ENCODE measurements at places on chromosomes 16 and 17.
A peak's percentile ranks its signal among the peaks of the same experiment; 100 is the strongest.

DNA sequence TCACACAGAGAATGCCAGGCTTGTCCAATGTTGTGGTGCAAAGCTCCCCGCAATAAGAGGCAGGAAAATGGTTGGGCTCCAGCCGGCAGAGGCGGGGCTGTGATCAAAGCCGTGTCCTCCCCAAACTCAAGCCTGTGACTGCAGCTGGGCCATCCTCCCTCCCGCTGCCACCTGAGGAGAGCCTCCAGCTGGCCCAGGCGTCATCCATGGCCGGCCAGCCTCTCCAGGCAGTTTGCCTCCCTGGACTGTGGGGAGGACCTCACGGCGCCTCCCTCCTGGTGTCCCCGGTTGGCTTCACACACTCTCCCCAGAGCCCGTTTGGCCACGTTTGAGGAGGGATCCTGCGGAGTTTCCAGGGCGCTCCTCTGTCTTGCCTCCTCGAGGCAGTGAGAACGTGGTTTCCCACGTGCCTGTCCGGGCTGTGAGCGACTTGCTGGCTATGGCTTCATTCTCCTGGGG lies 134.1 kb downstream of the IRF8 start:
- no peak for DNase-seq

DNA sequence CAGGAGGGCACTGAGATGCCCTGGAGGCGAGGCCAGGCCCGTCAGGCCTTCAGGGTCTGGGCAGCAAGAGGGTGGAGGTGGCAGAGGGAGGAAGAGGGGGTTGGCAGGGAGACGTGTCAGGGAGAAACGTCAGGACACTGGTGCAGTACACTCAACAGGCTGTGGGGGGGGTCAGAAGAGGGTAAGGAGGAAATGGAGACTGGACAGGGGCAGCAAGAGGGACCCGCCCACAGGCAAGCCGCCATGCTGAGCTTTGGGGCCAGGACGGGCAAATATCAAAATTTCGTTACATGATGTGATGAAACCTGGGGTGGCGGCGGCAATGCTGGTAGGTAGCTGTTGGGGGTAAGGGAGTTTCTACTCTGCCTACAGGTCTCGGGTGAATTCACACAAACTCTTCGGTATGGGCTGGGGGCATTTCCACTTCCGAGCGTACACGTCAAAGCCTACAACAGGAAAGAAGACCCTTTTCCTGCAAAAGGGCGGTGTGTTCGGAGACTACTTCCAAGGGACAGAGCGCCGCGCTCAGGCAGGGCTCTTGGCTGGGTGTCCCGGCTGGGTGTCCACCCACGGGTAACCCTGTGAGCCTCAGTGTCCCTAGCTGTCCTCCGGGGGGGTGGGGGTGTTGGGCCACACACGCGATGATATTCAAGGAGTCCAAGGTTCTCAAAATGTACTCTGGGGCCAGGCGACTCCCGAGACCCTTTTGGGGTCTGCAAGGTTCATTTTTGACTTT lies 43.3 kb upstream of the ATP2A3 start:
- DNase-seq: no peak

DNA sequence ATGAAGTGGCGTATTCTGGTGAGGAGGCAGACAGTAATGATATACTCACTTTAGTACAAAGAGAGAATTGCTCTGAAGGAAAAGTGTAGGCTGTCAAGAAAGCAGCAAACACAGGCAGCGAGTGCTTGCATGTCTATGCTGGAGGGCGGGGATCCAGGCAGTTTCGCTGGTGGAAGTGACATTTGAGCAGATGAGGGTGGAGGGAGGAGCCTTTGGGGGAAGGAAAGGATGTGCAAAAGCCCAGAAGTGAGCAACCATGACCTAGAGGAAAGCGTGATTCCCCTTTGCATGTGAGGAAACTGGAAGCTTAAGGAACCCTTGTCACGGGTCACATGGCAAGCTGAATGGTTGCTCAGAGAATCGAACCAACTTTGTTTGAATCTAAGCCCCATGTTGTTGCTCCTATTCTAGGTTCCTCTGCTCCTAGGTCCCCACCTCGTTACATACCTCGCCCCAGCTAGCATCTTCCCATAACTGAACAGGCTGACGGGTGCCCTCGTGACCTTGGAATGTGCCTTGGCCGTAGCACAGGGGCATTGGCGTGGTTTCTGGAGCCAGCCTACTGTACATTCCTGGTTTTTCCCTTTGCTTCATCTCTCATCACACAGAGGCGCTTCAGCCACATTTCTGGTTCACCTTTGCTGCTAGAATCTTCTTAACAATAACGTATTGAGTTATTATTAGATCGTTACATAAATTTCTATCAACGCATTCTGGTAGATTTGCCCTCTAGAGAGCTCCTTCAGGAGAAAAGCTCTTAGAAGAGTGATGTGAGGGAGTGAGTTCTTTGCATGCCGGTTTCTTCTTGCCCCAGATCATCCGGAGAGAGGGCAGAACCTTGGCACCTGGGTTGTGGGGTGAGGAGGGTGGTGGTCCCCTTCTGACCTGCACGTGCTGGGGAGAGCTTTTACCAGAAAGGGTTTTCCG lies 191.8 kb downstream of the SNX29 start:
- no peak for DNase-seq

- no peak for DNase-seq
Observed at GRCh38 chr16:1487395-1488053, 1.2 kb downstream of the PTX4 start.

DNA sequence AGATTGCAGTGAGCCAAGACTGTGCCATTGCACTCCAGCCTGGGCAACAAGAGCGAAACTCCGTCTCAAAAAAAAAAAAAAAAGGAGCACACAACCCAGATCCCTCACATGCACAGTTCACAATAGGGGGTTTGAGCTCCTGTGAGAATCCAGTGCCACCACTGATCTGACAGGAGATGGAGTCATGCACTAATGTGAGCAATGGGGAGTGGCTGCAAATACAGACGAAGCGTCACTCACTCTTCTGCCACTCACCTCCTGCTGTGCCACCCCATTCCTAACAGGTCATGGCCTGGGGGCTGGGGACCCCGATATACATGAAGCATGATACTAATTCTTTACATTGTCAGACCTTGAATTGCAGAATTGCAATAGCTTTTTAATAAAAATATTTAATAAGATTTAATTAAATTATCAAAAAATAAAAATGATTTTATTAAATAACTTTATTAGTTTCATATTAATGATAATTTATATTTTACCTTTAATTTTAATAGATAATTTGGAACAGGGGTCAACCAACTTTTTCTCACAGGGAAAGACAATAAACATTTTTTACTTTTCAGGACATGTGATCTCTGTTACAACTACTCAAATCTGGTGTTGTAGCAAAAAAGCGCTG lies 171.4 kb downstream of the COPRS start:
- DNase-seq: peak; percentile 30

DNA sequence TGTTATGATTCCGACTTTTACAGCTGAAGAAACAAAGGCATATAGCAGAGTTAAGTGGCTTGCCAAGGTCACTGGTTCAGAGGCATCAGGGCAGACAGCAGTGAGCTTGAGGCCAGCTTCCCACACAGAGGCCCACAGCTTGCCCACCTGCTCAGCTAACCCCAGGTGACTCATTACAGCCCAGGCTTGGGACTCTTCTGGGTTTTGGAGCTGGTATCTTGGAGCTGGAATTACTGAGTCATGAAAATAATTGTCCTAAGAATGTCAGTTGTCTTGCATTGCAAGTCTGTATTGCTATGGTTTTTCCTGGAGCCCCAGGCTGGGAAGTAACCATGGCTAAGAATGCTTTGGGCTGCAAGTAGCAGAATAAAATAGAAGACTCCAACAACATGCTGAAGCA lies 32.4 kb upstream of the IRX3 start:
- DNase-seq: no peak

- no peak for DNase-seq
Observed at GRCh38 chr16:66207883-66208265, 158.6 kb upstream of the CDH5 start.

GRCh38 chr16:21643785-21644184 lies 8.6 kb downstream of the IGSF6 start:
- DNase-seq: no peak

All from H4 (cell line).